ENCODE measurements at places on chromosomes 7 and 10. TPM values are rescaled to one million over a fixed set of nuclear protein-coding genes. Genes with fewer than 3 reads are reported as not detected.

GHRHR gene
- not detected for total RNA-seq

RARRES2 gene
- total RNA-seq, result not detected

SKIDA1 gene
- 0.47 TPM for total RNA-seq

OR2A5 gene
- not detected for total RNA-seq

VIPR2 gene
- total RNA-seq, result not detected

FGFBP3 gene
- 0.33 TPM for total RNA-seq

SDK1 gene
- 0.20 TPM for total RNA-seq

OR9A2 gene
- total RNA-seq, result not detected

CFAP70 gene
- 0.05 TPM for total RNA-seq

KIF11 gene
- total RNA-seq, result 35.1 TPM

ANK3 gene
- 3.1 TPM for total RNA-seq

GATA3 gene
- under 0.01 TPM for total RNA-seq

SLC18A2 gene
- not detected for total RNA-seq

LRRC18 gene
- total RNA-seq, result not detected

NPC1L1 gene
- total RNA-seq, result not detected

POLR2J3 gene
- total RNA-seq, result 12.4 TPM

KNDC1 gene
- total RNA-seq, result 0.13 TPM

NKX2-3 gene
- not detected for total RNA-seq

FXYD4 gene
- not detected for total RNA-seq

PFKFB3 gene
- 28.6 TPM for total RNA-seq

DNAH11 gene
- total RNA-seq, result 4.6 TPM

PAPSS2 gene
- 69.5 TPM for total RNA-seq

HABP2 gene
- not detected for total RNA-seq

MKI67 gene
- 44.1 TPM for total RNA-seq

SPDYE2 gene
- total RNA-seq, result not detected

MEPCE gene
- 42.4 TPM for total RNA-seq

ZDHHC16 gene
- total RNA-seq, result 47.6 TPM

APBB1IP gene
- not detected for total RNA-seq

PPRC1 gene
- total RNA-seq, result 20.3 TPM

UNCX gene
- not detected for total RNA-seq

WEE2 gene
- not detected for total RNA-seq

ITIH5 gene
- 0.30 TPM for total RNA-seq

ADAM8 gene
- total RNA-seq, result 3.8 TPM

LRRD1 gene
- total RNA-seq, result not detected

GPR146 gene
- total RNA-seq, result 7.8 TPM

PMPCB gene
- 38.3 TPM for total RNA-seq

AKR1E2 gene
- 6.8 TPM for total RNA-seq

MKX gene
- not detected for total RNA-seq
